ENCODE measurements at places on chromosomes 12 and 14.

DNA sequence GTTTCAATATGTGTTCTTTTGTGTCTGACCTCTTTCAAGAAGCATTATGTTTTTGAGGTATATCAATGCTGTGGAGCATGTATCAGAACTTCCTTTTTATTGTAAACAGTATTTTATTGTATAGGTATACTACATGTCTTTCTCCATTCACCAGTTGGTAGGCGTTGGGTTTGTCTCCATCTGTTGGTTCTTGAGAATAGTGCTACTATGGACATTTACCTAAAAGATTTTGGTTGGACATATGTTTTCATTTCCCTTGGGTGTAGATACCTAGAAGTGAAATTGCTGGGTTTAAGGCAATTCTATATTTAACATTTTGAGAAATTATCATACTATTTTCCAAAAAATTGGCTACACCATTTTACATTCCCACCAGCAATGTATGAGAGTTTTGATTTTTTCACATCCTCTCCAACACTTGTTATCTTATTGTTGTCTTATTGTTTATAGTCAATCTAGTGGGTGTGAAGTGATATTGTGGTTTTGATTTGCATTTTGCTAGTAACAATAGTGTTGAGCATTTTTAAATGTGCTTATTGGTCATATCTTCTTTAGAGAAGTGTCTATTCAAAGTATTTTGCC is 409.2 kb downstream of the IPO8 start:
- no peak for DNase-seq

DNA sequence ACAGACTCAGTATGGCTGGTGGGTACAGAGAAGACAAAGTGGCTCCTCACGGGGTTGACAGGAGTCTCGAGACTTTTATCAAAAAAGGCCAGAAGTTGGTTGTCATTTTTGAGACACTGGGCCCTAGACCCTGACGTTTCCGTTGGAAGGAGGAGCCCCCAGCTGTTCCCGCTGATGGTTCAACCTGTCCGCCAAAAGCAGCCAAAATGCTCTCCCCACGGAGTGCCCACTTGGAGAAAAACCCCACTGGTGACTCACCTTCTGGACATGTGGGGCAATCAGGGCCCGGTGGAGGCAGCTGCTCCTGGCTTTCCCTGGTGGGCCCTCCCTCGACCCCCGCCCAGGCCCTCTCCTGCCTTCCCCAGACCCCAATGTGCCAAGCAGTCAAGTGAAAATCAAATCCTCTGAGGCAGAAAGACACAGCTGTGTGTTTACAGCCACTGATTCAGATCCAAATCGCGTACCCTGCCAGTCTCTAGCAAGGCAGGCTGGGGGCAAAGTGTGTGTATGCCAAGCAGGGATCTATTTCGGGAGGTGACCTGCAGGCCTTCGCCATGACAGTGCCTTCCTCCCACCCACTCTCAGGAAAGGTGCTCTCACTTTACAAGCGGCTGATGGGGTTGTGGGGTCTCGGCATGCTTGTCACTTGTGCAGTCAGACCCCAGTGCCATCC is 347.4 kb downstream of the DPF3 start:
- DNase-seq: no peak

- DNase-seq: peak; percentile 99
These were observed 10.5 kb upstream of the SLC38A2 start for GRCh38 chr12:46382964-46383653.

DNA sequence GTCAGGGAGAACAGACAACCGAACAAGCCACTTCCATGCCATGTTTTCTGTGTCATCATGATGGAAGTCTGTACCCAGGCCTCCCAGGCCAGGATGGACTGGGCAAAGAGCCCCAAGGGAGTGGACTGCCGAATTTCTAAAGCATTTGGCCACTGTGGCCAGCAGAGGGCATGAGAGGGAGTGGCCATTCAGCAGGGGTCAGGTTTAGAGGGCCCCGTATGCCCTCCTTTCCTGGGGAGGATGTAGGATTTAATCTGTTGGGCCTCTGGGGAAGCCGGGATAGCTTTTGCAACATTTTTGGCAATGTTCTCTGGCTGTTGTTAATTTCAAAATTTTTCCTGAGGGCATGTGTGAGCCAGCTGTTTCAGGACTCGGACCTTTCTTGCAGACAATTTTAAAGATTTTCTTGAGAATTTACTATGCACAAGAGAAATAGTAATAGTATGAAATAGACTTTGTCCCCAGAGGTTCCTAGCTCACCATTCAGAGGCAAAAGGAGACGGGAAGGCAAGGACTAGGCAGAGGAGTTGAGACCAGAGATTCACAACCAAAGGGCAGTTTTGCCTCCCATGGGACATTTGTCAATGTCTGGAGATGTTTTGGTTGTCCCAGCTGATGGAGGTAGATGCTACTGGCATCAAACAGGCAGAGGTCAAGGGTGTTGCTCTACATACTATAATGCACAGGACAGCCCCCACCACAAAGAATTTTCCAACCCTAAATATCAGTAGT is 18.0 kb downstream of the ACACB start:
- peak; percentile 92 for DNase-seq

DNA sequence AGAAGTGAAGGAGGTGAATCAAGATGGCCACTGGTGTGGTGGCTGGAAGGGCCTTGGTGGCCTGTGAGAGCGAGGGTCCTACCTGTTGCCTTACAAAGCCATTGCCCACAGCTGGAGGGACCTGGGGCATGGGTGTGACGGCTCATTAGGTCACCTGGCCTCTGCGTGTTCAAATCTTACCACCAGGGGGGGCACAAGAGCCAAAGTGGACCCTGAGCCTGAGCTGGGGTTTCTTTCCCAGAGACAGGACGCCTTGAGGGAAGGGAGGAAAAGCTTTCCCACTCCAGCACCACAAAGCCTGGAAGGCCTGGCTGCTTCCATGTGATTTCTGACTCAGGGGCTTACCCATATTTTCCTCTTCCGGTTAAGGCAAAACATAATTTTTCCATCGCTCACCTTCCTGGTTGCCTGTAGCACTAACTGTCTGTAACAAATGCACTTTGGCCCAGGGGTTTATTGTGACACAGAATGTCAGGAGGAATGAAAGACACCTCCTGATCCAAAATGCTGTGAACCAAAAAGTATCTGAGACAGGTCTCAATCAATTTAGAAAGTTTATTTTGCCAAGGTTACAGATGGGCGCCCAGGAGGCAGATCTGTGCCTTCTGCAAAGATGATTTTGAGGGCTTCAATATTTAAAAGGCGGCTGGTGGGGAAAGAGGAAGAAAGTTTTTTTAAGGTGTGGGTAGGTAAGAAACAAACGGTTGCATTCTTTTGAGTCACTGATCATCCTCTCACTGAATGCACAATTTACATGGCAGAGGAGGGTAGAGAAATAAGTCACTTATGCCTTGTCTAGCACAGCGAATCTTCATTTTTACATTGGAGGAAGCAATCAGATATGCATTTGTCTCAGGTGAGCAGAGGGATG is 4.3 kb upstream of the CD9 start:
- DNase-seq: peak; percentile 90

DNA sequence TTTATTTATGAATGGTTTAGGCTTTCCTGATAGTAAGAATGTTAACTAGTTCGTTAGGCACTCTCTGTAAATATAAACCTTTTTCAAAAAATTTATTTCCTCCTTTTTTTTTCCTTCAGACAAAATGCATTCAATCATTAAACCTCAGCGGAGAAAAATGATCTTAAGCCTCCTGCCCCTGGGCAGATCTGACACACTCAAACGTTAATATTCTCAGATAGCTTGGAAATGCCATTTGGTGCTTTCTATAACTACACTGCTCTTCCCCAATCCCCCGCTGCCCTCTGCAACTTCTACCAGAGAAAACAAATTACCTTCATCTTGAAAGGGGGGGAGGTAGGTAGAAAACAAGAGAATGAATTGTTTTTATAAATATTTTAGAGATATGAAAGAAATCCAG is 521.2 kb downstream of the MED13L start:
- DNase-seq: no peak

DNA sequence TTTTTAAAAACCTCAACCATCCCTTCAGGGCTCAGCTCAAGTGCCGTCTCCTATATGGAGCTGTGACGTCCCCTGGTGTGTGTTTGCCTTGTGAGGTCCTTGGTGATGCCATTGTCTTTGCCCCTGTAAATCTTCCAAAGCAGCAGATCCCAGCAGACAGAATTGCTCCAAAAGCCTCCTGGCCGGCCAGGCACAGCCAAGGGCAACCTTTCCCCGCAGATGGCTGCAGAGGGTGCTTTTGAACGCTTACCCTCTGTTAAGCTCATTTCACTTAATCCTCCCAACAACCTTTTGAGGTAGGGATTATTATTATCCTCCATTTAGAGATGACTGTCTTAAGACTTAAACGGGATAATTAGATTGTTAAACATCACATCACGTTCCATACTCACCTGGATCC is 51.4 kb downstream of the RFX4 start:
- DNase-seq: no peak

DNA sequence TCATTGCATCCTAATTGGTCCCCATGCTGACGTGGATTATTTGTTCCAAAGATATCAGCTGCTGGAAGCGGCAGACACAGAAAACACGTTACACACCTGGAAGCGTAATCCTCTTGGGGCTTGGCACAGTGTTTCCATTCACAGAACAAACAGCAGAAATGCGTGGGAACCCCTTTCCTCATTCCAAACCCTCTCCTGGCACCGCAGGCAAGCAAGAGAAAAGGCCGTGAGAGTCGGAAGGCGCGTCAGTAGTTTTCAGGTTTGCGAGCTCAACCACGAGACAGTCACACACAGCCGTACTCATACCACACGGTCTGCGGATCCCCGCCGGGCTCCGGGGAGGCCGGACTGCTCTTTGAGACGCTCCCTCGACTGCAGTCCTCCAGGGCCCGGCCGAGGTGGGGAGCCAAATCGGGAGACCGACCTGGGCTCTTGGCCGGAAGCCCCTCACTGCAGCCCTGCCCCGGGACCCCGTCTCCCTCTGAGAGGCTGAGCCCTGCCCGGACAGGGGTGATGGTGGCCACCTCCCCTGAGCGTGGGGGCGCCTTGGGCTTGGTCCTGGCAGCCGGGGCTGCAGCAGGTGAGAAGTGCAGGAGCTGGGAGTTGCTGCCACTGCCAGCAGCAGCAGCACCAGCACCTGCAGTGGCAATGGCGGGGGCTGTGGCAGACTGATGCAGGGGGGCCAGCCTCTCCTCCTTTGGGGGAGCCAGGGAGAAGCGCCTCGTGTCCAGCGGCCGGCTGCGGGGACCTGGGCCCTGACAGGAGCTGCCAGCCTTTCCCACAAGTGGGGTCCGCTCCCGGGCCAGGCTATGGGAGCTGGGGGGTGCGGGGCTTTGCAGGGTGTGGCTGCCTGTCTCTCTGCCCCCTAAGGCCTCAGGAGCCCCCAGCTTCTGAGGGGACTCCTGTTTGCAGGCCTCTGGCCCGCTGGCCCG is 28.1 kb upstream of the GPR68 start:
- DNase-seq: no peak

GRCh38 chr12:109864916-109865315 is 15.4 kb downstream of the GLTP start:
- DNase-seq: no peak

- DNase-seq: no peak
These were observed 1.5 kb downstream of the CMAS start for GRCh38 chr12:22047494-22047893.

DNA sequence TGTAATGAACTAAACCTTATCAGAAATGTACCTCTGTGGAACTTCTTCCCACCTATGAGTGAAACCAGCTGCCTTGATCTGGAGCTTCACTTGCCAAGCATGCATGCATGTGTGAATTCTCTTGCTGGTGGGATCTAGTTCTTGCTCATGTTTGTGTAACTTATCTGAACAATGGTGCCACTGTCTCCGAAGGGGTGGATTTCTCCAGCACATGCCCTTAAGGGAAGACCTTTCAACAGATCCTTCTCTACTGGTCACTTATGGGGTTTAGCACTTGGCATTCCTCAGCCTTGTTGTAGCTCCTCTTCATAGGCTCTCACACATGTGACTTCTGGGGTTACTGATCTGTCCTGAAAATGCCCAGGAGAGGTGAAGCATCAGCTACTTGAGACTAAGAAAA is 25.0 kb downstream of the SMOC1 start:
- no peak for DNase-seq

DNA sequence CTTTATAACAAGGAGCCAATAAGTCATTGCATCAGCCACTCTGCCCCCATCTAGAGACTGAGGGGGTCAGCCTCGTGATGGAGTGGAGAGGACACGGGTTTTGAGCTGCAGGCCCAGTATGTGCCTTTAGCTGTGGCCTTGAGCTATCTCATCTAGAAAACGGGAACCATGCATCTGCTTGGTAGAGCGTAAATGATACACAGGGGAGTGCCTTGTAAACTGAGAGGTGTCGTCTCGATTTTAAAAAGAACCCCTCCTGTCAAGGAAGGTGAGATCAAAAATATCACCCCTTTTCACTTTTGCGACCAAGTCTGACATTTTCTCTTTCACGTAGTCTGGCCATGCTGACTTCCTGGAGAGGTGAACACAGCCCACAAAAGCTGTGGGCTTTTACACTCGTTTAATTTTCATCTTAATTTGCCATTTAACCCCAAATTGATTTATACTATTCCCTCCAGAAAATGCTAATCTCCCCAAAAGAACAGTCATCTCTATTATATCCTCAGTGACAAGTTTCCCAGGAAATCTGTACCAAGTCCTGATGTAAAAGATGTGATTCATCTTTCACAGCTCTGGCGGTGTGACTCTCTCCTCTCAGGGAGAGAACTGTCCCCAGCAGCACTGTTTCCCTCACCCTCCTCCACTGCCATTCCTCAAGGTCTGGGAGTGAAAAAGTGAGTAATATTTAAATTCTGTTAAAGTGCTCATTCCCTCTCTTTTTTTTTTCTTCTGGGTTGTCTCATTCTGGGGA is 30.6 kb downstream of the VCPKMT start:
- no peak for DNase-seq

GRCh38 chr14:86815341-86815740 is 1177.6 kb downstream of the GALC start:
- DNase-seq: no peak

Data from left lobe of liver (tissue), 2 donors.